ENCODE measurements at places on chromosomes 13 and 19. TPM values are rescaled to one million over a fixed set of nuclear protein-coding genes. Genes with fewer than 3 reads are reported as not detected.

ZNF345 gene
- total RNA-seq = 4.6 TPM

ANGPTL8 gene
- not detected for total RNA-seq

FGF9 gene
- total RNA-seq = not detected

F10 gene
- total RNA-seq = not detected

CPB2 gene
- total RNA-seq = not detected

ATP8A2 gene
- 0.30 TPM for total RNA-seq

FFAR2 gene
- total RNA-seq = not detected

DNA sequence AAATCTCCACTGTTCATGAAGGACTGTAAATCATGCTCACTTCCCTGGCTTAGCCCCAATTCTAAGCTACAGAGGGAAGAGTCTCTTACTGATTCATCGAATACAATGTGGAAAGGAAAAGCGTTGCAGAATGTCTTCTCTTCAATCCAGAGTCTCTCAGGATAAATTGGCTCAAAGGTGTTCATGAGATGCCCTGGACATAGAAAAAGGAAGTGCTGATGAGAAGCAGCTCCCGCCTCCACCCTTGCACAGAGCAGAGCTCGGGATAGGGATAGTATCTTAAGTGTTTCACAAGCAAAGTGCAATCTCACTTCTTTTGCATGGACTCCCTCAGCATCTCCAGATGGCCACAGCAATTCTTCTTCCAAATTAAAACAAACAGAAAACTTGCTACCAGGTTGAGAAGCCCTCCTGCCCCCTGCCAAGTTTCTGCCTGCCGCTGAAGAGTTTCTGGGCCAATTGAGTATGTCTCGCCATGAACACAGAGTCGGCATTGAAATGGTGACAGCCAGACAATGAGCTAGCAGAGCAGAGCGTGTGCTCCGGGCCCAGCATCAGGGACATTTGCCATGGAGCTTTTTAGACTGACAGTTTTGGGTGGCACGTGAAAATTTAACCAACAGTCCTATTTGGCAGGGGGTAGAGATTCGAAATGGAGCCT, 85.7 kb downstream of the C13orf42 start:
- no peak for DNase-seq

DNA sequence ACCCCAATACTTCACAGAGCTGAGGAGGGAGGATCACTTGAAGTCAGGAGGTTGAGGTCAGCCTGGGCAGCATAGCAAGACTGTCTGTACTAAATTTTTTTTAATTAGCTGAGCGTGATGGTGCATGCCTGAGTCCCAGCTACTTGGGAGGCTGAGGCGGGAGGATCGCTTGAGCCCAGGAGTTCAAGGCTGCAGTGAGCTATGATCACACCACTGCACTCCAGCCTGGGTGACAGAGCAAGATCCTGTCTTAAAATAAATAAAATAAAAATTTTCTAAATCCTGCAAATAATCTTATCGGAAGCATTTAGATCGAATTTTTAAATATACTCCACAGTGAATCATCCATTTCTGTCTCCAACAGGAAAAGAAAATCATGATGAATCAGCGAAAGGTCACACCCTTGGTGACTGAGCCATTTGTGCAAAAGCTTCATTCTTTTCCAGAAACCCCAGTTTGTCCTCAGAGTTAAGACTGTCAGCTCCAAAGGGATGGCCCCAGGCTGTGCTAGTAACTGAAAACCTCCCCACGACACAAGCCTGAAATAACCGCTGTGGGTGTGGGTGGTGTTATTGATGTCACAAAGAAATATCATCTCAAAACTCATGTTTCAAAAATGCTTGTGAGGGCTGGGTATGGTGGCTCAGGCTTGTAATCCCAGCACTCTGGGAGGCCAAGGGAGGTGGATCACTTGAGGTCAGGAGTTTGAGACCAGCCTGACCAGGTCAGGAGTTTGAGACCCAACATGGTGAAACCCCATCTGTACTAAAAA, 167.6 kb downstream of the PTPRS start:
- peak; percentile 29 for DNase-seq

DNA sequence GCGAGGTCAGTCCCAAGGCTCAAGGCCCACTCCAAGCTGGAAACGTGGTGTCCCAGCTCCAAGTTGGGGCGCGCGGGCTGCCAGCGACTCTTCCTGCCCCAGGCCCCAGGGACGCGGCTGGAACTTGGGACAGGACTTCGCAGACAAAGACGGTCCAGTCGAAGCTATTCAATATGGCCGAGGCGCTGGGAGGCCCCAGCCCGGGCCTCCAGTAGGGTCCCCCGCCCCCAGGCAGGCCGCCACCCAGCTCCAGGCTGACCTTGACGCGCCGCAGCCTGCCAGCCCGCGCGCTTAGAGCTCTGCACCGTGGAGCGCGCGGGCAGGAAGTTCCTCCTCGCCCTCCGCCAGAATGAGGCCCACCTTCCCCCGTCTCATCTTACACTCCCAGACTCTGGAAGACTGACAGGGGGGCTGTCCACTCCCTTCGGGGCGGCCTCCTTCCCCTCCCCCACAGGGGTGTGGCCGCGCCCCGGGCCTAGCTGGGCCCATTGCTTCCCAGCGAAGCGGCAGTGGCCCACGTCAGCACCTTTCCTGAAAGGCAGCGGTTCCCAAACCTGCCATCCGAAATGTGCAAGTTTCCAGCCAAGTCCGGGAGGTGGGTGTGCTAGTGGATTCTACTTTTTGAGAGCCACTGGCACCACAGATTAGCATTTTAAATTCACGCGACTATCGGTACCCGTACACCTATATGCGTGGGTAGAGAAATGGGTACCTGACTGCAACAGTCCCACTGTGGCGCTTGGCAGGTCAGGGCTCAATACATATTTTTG, at the start of gene CCDC8:
Gene CCDC8 (minus strand): TSS at position 303 of the 770 bp plus-strand sequence. CDS start 754 bp downstream, outside the sequence.
- DNase-seq = no peak

DNA sequence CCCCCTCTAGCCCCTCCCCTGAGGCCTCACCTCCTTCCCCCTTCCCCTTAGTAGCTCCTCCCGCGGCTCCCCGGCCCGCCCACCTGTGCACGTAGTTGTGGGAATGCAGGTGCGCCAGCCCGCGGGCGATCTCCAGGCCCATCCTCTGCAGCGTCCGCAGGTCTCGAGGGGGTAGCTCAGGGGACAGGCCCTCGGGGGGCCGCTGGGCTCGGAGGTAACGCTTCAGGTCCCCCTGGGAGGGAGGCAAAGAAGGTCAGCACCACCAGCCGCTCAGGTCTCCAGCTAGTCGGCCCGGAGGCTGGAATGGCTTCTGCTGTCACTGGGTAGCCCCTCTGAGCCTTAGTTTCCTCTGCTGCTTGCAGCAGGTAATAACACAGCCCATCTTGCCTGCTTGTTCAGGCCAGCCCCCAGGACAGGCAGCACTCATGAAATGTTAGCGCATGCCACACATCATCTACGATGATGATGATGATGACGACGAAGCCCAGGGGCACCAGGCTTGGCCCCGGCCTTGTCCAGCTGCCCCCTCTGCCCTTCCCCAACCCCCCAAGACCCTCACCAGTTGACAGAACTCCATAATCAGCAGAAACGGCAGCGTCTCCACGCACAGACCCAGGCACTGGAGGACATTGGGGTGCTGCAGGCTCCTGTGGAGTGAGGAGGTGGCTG, 9.2 kb downstream of the LMTK3 start:
- no peak for DNase-seq

DNA sequence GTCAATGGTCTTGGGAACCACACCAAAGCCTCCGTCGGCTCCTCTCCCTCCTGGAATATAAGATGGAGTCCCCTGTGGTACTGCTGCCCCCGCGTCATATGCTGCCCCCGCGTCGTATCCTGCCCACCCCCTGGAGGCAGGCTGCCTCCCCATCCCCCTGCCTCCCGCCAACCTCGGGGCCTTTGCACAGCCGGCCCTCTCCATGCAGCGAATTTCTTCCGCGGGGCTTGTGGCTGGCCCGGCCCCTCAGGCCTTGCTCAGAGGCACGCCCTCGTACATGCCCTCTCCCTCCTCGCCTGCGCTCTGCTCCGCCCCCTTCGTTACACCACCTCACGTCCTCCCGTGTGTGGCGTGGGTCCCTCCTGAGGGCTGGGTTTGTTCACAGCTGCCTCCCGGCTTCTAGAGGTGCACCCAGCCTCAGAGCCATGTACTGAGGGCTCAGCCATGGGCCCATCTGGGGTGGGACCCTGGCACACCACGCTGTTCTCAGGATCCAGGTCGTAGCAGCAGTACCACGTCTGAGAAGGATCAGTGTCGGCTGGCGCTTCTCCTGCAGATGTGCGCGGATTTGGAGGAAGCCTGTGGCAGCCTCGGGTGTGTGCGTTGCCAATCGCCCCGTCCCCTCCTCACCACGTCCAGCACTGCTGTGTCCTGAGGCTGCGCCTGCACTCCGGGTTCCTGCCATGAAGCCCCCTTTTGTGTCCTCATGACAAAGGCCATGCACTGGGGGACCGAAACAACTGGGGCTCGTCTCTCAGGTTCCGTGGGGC, 47.7 kb downstream of the MCF2L start:
- DNase-seq = no peak

GRCh38 chr13:98785405-98785804, 32.9 kb upstream of the SLC15A1 start:
- no peak for DNase-seq
